ENCODE measurements at places on chromosomes 11 and 22.

GRCh38 chr11:88104408-88104807, 70.8 kb downstream of the RAB38 start:
- DNase-seq: no peak

DNA sequence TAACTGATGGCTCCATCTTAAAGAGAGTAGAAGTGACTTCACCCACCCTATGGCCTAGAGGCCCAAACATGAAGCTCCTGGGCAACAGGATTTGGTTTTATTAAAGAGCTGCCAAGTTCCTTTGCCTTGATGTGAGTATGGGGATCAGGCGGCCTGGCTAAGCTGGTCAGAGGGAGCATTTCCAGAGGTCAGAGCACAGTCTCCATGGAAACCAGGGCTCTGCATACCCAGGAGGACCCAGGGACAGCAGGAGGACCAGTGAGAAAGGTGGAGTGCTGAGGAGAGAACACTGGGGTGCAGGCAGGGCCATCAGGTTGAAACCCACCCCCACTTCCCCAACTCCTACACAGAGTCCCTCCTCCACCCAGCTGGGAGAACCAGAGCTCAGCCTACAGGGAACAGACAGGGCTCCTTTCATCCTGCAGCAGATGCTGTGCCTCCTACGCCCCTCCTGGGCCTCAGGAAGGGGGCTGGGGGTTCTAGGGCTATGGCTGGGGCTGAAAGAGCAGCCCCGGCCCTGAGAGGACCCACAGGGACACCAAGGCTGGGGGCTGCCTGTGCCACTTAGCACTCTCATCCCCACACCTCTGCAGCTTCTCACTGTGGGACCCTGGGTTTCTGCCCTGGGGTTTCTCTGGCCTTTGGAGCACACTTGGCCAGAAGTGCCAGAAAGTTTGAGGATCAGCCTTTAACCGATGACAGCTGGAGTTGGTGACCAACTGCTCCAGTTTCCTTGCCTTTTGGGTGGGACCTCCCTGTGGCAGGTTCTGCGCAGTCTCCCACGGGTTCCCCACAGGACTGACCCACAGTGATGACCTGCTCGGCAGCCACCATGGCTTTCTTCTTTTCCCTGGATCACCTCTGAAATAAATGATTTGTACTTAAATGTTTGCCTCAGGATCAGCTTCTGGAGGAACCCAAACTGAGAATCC, 13.8 kb upstream of the P2RY6 start:
- no peak for DNase-seq

GRCh38 chr11:129959687-129960086, 42.9 kb downstream of the PRDM10 start:
- no peak for DNase-seq

GRCh38 chr22:46057246-46058090, 80.5 kb upstream of the WNT7B start:
- DNase-seq: peak; percentile 57

GRCh38 chr11:128190312-128190711, 397.0 kb downstream of the ETS1 start:
- no peak for DNase-seq

DNA sequence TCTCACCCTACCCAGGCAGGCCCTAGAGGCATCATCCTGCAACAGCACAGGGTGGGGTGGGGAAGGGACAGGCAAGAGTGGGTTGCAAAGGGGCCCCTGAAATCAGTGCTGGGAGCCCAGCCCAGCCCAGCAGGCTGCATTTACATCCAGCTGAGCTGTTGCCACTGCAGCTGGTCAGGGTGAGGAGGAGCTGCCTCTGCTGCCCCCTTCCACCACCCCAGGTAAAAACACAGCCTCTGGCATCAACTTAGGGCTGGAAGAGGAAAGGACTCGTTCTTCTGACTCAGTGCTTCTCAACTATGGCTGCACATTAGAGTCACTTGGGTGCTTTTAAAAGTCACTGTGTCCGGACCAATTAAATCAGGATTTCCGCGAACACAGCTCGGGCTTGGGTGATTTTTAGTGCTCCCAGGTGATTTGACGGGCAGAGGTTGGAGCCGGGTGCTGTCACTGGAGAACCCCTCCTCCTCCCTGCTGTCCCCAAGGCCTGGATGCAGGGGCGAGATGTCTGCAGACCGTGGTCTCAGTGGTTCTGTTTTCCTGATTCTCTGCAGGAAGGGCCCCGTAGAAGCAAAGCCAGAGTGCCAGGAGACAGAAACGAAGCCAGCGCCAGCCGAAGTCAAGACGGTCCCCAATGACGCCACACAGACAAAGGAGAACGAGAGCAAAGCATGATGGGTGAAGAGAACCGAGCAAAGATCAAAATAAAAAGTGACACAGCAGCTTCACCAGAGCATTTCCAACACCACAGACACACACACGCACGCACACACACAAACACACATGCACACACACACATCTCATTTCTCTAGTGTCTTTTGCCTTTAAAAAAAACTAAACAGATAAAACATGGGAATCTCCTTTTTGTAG, 39.4 kb upstream of the TTC12 start:
- no peak for DNase-seq

GRCh38 chr11:133797554-133797953, 47.8 kb downstream of the SPATA19 start:
- DNase-seq: no peak

DNA sequence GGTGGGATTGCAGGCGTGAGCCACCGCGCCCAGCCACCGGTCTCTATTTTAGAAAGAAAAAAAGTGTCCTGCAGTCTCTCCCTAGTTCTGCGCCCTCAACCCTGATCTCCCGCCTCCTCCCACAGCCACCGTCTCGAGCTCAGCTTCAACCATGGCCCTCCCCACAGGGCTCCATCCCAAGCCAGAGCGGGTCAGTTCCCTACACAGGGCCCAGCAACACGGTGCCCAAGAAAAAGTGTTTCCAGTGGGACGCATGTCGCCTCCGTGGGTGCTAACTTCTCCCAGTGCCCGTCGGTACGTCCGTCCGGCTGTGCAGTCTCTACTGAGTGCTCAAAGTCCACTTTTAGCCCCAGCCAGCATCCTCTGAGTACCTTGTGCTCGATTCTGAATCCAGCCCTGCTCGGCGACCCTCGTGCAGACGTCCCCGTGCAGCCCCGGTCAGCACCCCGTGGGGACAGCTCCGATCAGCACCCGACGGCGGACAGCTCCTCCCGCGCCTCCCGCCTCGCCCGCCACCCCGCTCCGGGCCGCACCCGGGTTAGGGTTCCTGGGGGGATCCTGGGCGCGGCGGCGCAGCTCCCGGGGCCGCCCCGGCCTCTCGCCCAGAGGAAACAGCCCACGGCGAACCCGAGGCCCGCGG, 657 bp upstream of the MAPK8IP2 start:
- peak; percentile 33 for DNase-seq

GRCh38 chr22:28813772-28814518, 13.6 kb upstream of the XBP1 start:
- DNase-seq: no peak

DNA sequence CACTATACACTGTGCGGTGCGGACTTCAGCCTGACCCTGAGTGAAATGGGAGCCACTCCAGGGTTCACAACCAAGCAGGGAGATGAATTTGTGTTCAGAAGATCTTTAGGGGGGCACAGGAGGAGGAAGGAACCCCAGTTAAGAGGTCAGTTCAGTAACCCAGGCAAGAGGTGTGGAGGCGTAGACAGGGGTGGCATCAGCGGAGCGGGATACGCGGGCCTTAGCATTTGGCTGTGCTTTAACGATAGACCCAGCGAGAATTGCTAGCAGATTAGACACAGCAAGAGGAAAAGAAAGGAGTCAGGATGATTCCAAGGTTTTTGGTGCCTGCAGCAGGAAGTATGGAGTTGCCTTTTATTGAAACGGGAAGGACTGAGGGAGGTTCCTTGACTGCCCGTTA, 46.8 kb downstream of the CTTN start:
- no peak for DNase-seq

DNA sequence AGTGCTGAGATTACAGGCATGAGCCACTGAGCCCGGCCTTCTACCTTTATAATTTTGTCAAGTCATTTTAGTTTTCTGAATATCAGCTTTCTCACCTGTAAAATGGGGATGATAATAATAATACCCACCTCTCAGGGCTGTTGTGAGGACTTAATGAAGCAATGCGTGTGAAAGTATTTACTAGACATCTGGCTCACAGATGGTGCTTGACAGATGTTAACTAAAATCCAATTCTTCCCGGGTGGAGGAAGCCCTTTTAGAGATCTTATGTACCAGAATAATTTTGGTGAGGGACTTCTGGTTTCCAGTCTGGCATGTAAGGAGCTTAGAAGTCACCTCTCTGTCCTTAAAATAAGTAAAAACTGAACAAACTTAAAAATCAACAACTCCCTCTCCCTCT, 43.7 kb upstream of the NUP160 start:
- DNase-seq: no peak

GRCh38 chr22:27507111-27507611, 294.4 kb downstream of the MN1 start:
- peak; percentile 50 for DNase-seq

GRCh38 chr11:16011396-16011795, 344.9 kb downstream of the SOX6 start:
- no peak for DNase-seq

- DNase-seq: no peak
Measured at GRCh38 chr11:74819400-74819799, 70.8 kb downstream of the RNF169 start.

- DNase-seq: no peak
Measured at GRCh38 chr11:38159038-38159437, 1561.0 kb upstream of the RAG2 start.

DNA sequence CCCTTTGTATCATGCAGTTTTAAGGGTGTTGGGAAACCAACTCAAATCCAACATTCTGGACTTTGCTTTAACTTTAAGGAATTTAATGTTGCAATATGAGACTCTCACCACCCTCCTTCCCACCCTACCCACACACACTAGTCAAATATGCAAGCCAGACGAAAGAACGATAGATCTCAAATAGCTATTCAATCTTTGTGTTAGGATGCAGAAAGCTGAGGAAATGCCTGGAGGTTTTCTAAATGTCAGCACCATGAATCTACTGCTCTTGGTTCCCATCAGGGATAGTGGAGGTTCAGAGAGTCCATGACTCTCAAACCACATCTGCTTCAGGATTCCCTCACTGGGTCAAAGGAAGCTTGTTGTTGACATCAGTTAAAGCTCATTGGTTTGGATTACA, 33.7 kb downstream of the EXPH5 start:
- DNase-seq: peak; percentile 62

DNA sequence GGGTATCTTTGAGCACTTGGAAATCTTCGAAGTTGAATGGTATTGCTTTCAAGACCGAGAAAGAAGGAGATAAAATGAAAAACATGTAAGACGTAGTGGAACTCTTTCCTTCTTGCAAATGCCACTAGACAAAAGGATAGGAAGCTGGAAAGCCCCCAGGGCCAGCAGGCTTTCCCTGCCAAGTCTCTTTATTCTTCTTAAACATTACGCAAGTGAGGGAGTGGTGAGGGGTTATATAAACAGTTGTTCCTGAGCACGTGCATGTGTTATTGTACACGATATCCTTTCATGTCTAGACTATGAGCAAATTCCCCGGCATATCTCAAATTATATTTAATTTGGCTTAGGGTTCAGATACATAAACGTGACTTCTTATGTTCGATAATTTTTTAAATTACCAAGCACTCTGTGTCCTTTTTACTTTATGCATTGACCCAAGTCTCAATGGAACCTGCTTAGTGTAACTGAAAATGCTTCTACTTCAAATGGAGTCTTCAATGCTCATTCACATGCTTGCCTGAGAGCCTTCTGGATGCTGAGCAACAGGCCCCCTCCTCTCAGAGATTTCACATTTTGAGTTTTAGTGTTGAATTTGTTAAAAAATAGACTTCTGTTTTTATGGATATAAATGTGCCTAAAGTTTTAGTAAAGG, 59.0 kb downstream of the PPP2R1B start:
- DNase-seq: peak; percentile 84

GRCh38 chr11:6828103-6828502, 17.4 kb upstream of the OR10A5 start:
- no peak for DNase-seq

- no peak for DNase-seq
Measured at GRCh38 chr11:119081682-119082260, 2.9 kb upstream of the HMBS start.

DNA sequence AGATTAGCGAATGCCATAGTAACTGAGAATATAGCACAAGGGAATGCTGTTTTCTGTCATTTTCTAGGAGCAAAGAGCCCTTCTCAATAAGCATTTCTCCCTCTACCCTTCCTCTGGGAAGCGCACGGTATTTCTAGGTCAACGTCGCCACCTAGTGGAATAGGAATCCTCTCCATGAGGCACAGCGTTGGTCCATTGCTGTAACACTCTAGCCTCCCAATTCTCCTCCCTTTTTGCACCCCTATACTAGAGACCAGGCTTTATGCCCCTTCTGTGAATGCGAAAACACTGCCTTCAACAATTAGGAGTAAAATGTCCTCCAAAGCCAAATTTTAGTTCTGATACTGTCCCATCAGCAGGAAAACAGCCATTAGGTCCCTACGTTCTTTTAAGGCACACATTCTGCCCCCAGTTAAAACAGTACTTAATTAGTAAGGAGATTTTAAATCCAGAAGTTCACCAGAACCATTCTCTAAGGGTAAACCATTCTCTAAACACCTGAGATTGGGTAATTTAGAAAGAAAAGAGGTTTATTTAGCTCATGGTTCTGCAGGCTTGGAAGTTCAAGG, 12.8 kb upstream of the HYLS1 start:
- peak; percentile 49 for DNase-seq

DNA sequence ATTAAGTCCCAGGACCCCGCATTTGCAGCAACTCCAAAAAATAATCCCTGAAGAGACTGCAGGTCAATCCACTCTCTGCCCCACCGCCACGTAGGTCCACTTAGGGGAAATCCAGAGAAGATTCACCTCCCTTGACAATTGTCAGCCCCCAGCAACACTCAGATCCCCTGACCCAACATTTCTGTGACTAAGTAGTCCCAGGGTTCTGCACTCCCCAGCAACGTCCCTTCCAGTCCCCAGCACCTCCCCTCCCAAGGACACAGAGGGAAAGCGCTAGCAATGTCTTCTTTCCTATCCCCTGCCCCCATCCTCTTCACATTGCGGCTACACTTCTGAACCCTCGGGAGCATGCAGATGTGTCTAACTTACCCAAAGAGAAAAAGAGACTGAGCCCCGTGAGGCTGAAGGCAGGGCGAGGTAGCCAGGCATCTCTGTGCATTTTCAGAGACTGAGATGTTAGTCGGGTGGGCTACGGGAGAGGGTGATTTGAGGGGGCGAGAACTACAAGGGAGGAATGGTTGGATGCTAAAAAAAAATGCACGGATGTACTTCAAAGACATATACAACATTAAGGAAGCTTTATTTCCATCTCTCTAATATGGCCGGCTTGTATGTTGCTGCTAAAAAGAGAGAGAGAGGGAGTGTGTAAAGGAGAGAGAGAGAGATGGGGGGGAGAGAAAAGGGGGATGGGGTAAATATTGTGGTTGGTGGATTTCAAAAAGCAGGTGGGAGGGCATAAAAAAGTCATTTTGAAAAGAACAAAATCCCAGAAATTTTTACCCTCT, at the start of gene SCN2B:
Gene SCN2B, minus strand, starts transcription at position 647 of the 785 bp plus-strand sequence. Its CDS starts 208 bp downstream, at position 439.
- DNase-seq: peak; percentile 55

All from fibroblast of lung (primary cell).